NCI-H187 (cell line): ENCODE measurements at places on chromosomes 1 and 21.

DNA sequence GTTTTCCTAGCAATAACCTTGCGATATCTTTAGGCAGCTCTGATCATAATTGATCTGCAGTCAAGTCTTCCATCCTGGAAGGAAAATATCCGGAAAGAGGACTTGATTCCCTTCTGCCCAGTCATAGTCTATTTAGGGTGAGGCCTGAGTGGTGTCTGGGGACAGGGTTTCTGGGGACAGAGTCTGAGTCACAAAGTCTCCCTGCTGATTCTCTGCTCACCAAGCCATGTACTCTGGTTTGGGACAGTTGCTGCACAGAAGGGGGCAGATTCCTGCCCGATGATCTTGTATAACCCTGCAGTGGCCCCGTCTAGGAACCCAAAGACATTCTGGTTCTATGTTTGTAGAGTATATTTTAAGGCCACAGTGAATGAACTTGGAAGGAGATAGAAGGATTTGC, 178.8 kb downstream of the KCNJ6 start:
- no peak for DNase-seq

GRCh38 chr1:155437405-155437804, 116.7 kb downstream of the RUSC1 start:
- no peak for DNase-seq

GRCh38 chr21:43717967-43718871, 710 bp upstream of the PDXK start:
- no peak for DNase-seq

DNA sequence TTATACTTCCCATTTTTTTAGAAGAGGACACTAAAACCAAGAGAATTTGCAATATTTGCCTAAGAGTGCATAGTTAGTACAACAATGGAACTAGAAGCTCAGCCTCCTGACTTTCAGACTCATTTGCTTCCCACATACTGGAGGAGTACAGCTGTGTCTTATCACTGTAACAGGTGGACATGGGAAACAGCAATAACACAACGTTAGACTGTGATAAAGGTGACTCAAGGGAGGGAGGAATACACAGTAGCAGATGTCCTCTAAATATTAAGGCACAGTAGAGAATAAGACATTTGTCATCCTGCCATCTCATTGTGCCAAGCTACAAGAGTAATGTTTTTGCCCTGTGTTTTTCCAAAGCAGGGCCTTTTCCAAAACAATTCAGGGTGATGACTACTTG, 55.4 kb upstream of the JAK1 start:
- no peak for DNase-seq

DNA sequence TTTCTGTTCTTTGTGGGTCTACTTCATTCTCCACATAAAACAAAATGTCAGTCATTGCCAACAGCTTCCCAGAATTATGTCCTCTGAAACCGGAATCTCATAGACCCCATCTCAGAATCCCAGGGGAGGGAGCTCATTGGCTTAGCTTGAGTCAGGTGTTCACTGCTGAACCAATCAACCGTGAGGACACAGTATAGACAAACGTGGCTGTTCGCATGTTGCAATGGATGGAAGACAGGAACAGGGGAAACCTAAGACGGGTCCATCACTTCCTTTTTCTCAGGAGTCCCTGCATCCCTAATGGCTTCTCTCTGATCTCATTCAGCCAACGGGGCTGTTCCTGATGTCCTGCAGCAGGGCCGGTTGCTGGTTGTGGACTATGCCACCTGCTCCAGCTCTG, 9.1 kb downstream of the CELA2A start:
- no peak for DNase-seq

GRCh38 chr1:52127181-52128180, 14.4 kb upstream of the ZFYVE9 start:
- peak; percentile 64 for DNase-seq
